ENCODE measurements at places on chromosomes 2 and 18.

- DNase-seq, result peak; percentile 12
Observed at GRCh38 chr2:229586746-229587705, 127.3 kb downstream of the DNER start.

- DNase-seq, result no peak
Observed at GRCh38 chr2:163465440-163465839, 270.4 kb downstream of the FIGN start.

DNA sequence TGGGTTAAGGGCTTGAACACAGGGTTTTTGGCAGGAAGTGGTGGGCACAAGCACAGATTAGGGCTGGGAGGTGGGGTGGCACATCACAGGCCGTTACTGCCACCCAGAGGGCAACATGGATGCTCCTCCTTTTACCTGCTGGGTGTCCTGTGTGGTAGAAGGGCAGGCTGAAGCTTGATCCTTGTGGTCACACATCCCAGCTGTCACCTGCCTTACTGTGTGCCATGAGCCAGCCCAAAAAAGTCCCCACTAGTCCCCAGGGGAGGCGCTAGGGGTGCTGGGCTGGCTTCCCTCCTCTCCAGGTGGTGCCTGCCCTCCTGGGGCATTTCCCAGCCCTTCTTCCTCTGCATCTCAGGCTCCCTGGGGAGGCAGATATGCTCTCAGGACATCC, 50.5 kb upstream of the ALPP start:
- no peak for DNase-seq

DNA sequence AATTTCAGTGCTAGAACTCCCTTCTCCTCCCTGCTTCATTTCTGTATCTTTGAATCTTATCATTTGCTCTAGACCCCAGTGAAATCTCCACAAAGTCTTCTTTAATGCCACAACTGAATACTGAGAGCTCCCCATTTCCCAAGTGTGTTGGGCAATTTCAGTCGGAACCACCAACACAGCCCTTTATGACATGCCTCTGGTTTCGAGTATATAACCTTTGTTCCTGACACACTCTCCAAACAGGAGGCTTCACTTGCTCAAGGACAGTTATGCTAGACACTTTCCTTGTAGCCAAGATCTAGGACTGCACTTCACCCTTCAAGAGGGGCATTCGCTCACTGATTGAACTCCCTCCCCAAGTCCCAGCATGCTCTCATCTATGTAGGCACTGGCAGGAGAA, 18.6 kb upstream of the TTR start:
- no peak for DNase-seq

GRCh38 chr18:42559069-42559690, 556.3 kb downstream of the RIT2 start:
- DNase-seq, result no peak

DNA sequence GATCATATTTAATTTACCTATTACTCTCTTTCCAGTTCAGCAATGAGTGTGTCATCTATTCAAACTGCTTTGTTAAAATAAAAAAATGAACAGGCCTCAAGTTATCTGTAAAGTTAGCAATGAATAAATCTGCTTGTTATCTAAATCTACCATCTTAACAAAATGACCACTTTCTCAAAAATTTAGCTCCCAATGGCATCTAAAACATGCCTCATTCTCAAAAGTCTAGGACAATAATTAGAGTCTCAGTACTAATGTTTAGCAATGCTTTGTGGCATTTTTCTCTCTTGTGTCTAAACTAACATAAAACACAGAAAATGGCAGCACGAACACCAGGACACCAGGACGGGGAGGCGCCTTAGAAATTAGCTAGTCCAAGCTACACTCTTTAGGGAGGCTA, 3.6 kb upstream of the ASAP2 start:
- DNase-seq, result no peak

GRCh38 chr2:17592731-17593409, 52.4 kb downstream of the VSNL1 start:
- DNase-seq, result no peak

- DNase-seq, result no peak
Observed at GRCh38 chr2:45000921-45001868, 8.1 kb downstream of the SIX2 start.

- no peak for DNase-seq
Observed at GRCh38 chr2:44778671-44779476, 162.6 kb upstream of the SIX3 start.

GRCh38 chr2:67991456-67991855, 71.3 kb downstream of the C1D start:
- no peak for DNase-seq

- DNase-seq, result no peak
Observed at GRCh38 chr18:35609236-35609635, 27.7 kb downstream of the GALNT1 start.

DNA sequence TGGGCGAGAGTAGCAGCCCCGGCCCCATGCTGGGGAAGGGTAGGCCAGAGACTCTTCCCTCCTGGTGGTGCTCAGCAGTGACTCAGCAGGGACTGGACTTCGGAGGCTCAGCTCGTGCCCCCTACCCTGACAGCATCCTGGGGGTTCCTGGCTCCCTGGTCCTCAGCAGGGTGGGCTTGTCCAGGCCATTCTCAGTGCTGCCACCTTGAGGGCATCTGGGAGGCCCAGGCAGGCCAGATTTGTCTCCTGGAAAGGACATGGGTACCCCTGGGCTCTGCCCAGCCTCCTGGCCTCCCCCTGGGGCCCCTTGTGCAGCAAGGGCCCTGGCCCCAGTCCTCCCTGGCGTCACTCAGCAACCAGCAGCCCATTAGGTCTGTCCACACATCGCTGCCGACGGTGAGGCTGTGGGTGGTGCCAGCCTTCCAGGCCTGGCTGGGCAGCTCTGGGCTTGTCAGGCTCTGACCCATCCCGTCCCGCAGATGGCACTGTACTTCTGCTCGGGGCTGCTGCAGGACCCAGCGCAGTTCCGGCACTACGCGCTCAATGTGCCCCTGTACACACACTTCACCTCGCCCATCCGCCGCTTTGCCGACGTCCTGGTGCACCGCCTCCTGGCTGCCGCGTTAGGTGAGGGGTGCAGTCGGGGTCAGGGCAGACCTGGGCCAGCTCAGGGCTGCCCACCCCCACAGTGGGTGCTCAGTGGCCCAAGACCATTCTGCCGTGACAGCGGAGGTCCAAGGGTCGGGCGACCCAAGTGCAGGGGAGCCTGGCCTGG, 45.0 kb upstream of the ALPP start:
- DNase-seq, result no peak

DNA sequence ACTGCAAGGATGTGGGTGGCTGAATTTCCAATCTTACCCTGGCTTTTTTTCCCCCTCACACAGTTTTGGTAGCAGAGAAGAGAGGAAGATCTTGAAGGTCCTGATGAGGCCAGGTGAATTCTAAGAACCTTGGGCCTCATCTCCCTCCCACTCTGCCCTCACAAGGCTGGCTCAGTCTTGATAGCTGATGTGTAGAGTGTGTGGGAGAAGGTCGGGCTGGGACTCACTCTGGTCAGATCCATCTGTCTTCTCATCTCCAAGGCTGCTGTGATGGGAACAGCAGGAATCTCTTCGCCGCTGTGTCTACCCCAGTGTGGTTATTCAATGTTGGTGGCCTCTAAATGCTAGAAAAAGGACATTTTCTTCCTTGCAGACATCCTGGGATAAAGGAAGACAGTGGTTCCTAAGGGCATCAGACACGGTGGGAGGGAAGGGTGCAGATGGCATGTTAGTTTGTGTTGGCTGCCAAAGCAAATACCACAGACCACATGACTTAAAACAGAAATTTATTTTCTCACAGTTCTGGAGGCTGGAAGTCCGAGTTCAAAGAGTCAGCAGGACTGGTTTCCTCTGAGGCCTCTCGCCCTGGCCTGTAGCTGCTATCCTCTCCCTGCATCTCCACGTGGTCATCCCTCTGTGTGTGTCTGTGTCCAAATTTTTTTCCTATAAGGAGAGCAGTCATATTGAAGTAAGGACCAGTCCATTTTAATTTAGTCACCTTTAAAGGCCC, 37.6 kb upstream of the MGAT4A start:
- no peak for DNase-seq

- no peak for DNase-seq
Observed at GRCh38 chr2:235052514-235053354, 100.9 kb downstream of the SH3BP4 start.

GRCh38 chr18:10783941-10784340, 258.1 kb downstream of the NAPG start:
- no peak for DNase-seq

- DNase-seq, result no peak
Observed at GRCh38 chr2:30398084-30398873, 48.8 kb upstream of the LCLAT1 start.
